ENCODE measurements at places on chromosomes 16 and 17.
A peak's percentile ranks its signal among the peaks of the same experiment; 100 is the strongest.

DNA sequence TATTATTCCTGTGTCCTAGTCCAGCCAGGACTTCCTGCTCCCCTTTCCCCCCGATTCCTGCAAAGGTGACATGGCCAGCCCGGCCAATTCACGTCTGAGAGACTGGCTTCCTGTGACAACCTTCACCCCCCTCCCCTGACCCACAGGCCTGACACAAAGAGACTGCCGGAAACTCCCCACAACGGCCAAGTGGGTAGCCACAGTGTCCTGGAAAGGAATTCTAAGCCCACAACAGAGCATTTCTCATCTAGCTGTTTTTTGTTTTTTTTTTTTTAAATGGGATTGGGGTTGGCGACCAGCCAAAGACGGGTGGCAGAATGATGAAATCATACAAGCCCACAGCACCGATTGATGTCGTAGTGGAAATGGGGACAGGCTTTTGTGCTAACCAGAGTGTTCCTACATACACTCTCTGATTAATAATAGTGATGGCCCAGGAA is 2.8 kb upstream of the XAF1 start:
- DNase-seq = no peak

GRCh38 chr17:41131979-41132378 is 8.0 kb upstream of the KRTAP4-12 start:
- no peak for DNase-seq

- DNase-seq = no peak
Measured at GRCh38 chr17:57284583-57284982, 28.3 kb downstream of the MSI2 start.

DNA sequence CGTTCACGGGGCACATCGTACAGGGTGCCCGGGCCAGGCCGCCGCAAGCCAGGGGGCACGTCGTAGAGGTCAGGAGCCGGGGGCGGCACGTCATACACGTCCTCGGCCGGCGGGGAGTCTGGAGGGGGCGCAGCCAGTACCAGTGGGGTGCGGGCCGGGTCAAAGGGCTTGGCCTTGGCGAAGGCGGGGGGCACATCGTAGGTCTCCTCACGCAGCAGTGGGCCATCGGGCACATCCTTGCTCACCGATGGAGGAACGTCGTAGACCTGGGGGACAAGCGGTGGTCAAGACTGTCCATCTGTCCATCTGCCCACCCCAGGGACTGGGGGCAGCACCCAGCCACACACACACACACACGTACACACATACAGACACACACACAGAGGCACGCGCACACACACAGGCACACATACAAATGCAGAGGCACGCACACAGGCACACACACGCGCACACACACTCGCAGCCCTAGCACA is 15.7 kb downstream of the BCAR1 start:
- no peak for DNase-seq

DNA sequence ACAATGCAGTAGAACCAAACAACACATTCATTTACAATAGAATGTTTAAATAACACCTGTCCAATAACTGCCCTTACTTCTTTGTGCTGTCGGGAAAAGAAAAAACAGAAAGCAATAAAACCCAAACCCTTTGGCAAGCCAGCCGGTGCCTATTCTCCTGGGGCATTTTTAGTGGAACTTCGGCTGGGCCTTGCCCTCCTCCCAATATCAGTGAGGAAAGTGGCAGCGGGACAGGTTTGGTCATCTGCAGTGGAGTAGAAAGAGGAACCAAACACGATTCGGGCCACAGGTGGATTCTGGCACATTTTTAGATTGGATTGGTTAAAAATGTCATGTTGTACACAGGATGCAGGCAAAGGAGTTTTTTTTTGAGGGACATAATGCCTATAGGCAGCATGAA is 32.0 kb downstream of the PSME3IP1 start:
- DNase-seq = no peak

- no peak for DNase-seq
Measured at GRCh38 chr16:57479205-57479975, 6.9 kb downstream of the DOK4 start.

DNA sequence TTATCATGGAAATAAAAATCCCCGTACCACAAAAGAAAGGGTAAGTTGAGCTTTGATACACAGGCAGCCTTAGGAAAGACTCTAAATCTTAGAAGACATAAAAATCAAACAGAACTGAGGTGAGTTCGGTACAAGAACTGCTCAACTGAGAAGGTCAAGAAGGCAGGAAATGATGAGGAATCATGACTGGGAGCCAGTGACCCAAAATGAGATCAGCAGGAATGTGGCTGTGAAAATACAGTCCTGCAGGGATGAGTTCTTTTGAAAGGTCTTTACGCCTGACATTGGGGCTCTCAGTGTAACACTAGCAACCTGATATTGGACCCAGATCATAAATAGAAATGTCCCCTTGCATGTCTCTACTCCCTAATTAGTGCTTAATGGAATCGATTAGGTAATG is 56.3 kb upstream of the CDH11 start:
- DNase-seq = no peak

DNA sequence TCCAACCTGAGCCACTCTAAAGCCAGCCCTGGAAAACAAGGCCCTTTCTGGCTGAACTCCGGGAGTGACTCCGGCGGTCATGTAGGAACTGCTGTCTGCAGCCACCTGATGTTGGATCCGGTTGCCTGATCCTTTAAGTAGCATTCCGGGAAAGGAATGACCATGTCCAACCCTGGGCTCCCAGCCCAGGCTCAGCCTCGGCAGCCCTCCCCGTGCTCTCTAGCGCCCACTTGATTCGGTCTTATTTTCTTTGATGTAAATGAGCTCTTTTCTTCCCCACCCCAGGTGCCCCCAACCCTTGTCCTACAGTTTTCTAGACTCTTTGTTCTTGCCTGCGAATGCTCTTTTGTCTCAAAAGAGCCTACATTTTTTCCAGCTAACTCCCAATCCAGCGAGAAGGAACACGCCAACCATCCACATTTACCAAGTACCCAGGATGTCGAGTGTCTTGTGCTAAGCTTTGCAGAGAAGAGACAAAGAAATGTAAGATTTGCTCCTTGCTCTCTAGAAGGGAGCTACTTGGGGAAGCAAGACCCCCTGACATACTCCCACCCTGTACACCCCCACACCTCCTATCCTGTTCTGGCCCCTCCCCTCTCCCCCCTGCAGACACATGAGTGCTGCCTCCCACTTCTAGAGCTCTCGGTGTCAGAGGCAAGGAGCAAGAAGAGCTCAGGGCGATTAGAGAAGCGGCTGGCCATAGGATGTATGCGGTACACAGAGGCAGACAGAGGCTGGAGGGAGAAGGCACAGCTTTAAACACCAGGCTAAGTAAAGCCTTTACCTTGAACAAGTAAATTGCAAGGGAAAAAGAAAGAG is 53.8 kb downstream of the COG7 start:
- DNase-seq = no peak

DNA sequence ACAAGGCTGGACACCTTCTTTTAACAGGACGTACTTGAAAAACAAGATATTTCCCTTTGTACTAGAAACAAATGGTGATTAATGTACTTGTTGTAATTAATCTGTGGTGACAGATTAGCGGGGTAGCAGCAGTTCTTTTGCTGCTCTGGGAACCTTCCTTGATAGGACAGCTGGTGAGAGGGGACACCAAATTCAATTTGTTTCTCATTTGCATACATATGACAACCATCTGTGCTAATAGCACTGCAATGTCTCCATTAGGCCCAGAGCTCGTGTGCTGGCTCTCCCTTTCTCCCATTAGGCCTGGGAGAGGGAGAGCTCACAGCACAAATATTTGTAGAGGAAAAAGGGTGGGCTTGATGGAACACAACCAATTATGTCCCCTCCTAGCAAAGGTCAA is 221.0 kb upstream of the HS3ST3A1 start:
- no peak for DNase-seq

- no peak for DNase-seq
Measured at GRCh38 chr16:7304279-7304678, 28.4 kb upstream of the RBFOX1 start.

GRCh38 chr16:67243481-67243880 is 3.8 kb downstream of the FHOD1 start:
- no peak for DNase-seq

GRCh38 chr17:19651451-19652238 is 3.1 kb downstream of the ALDH3A2 start:
- no peak for DNase-seq

GRCh38 chr17:77822302-77823030 is 136.0 kb upstream of the TNRC6C start:
- no peak for DNase-seq

DNA sequence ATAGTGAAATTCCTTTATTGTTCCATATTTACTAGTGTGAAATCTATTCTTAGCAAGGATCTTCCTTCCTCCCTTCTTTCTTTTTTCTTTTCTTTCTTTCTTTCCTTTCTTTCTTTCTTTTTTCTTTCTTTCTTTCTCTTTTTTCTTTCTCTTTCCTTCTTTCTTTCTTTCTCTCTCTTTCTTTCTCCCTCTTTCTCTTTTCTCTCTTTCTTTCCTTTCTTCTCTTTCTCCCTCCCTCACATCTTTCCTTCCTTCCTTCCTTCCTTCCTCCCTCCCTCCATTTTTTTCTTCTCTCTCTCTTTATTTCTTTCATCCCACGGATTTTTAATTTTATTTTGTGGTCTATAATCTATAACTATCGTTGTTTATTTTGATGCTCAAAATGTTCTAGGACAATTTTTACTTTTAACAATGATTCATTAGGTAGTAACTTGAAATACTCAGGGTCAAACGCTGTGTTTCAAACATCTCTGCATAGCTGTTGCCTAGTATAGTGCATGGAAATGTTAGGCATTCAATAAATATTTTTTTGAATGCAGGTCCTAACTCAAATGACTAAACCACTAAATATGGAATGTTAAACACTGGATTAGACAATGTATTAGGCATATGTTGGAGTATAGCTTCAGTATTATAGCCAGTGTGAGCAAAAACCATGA is 178.3 kb downstream of the MAP2K6 start:
- DNase-seq = no peak

GRCh38 chr17:4412933-4413831 is 20.6 kb upstream of the SPNS3 start:
- peak; percentile 90 for DNase-seq

DNA sequence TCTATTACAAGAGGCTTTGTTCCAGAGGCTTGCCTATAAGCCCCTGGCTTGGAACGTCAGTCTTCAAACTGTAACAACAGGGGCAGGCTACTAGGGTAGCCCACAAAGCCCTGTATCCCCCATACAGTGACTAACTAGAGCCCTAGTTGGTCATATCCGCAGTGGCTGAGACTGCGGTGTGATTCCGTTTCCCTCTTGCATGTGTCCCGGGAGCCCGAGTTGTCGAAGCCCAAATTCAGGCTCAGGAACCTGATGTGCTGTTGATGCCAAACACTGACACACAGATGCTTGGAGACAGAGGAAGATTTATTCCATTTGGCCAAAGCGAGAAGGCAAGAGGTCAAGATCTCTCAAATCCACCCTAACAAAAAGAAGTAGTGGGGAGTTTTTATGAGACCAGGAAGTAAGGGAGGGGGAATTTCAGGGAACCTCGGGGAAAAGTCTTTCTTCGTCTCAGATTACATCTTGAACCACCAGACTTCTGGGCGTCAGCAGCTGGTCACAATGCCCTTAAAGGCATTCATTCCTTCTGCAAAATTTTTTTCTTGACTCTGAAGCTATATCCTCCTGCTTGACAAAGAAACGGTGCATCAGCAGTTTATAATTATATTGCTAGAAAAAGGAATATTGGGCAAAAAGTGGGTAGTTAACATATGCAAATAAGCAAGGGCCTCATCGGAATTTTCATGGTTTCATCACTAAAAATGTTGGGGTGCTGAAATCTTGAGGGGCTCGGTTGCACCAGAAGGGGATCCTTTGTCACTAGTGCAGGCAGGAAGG is 879 bp downstream of the SLFN5 start:
- DNase-seq = peak; percentile 41

DNA sequence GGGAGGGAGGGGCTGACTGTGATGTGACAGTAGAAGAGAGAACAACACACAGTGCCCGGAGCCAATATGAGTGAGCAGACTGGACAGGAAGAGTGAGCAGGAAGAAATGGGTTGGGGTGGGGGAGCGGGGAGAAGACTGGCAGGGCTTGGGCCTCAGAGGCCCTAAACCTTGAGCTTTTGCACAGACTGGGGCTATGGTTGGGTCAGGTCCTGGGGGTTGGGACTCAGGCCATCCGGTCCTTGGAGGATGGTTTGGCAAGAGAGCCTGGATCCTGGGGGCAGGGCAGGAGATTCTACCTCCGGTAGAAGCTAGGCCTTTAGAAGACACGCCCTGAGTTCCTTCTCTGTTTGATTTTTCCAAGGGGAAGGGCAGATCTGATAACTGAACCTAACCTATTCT is 1.1 kb downstream of the CAMTA2 start:
- no peak for DNase-seq

DNA sequence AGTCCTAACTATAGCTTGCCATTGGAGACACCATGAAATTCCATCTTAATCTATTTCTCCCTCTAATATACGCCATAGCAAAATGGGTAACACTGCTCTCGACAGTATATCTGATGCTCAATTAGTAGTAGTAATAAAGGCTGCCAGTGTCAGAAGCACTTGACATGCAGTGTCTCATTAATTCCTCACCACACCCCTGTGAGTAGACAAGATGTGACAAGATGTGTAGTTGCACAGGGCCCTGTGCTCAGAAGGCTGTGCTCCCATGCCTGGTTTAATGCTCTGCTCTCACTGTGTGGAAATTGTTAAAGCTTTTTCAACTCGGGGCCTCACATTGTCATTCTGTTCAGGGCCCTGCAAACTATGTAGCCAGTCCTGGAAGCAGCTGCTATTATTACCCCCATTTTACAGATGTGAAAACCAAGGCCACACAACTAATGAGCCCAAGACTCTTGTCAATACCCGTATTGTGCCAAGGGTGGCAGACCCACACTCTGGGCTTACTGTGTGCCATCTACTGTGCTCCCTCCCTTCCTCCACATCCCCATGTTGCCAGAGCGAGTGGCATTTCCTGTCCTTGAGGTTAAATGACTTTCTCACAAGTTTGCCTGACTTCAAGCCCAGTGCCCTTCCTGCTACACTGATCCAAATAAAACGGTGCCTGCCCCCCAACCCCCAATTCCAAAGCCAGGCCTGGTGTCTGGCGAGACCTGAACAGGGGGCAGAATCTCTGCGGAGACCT is 287.3 kb upstream of the CCL2 start:
- DNase-seq = no peak

GRCh38 chr17:1697681-1698080 is 12.5 kb downstream of the TLCD2 start:
- no peak for DNase-seq

GRCh38 chr17:41360296-41360995 is 9.2 kb downstream of the KRT33B start:
- no peak for DNase-seq

GRCh38 chr16:85436636-85437165 is 176.4 kb upstream of the GSE1 start:
- no peak for DNase-seq

All from stimulated activated CD8-positive, alpha-beta memory T cell treated with anti-CD3 and anti-CD28 coated beads, Interleukin-2, amount 100 ng/mL, for 48 hours (primary cell).